ENCODE measurements at places on chromosomes 2 and 18.

GRCh38 chr2:221767106-221768012 is 195.3 kb upstream of the EPHA4 start:
- peak; percentile 67 for DNase-seq

DNA sequence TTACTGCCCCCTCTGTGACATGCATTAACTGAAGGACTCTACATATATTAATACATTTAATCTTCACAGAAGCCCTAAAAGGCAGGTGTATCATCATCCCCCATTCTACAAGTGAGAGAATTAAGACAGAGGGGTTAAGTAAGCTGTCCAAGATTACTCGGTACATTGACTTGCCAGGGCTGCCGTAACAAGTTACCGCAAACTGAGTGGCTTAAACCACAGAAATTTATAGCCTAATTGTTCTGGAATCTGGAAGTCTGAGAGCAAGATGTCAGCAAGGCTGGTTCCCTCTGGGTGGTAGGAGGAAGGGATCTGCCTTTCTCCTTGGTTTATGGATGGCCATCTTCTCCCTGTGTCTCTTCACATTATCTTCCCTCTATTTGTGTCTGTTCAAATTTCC is 605.5 kb downstream of the EPHA4 start:
- DNase-seq, result no peak

DNA sequence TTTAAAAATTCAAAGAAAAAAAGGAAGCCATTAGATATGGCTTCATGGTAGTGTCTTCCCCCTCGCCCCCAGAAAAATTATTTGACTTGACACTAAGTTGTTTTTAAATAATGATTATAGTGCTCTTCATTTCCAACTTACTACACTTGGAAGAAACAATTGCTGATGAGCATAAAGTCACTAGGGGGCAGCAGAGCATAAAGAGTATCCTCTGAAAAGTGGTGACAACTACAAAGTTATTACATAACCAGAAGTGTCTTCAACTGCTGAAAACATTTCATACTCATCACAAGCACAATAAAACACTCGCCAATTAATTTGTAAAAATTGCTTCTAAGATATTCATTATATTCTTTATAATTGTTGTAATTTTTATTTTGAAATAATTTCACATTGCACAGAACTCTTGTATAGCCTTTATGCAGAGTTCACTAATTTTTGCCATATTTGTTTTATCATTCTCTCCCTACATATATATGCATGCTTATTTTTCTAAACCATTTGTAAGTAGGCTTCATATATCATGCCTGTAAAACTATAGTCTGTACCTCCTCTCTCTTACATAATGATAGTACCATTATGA is 54.9 kb downstream of the EXOC6B start:
- DNase-seq, result peak; percentile 77

DNA sequence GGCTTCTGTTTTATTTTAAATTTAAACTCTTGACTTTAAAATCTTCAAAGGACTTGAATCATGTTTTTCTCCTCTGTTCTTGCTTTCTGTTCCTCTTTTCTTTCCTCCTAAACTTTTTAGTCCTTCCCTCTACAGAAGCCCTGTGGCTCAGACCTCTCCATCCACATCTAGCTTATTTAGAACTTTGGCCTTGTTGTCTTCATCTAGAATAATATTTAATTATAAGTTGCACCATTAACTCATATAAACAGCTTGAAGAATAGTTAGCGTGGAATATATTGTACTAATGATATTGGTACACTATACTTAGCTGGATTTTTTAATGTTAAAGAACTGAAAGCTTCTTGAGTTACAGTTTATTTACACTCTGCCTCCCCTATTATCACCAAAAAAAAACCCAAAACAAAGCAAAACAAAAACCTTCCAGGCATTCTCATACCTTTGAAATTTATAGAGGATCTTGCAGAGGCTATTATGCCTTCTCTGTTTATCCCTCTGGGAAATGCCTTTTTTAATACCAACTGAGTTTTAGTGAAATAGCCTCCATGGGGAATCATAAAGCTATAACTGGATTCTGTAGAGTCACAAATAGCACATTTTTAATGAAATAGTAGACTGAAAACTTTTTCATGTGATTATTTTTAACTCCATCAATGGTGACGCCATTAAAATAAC is 9.2 kb upstream of the CCDC141 start:
- no peak for DNase-seq

DNA sequence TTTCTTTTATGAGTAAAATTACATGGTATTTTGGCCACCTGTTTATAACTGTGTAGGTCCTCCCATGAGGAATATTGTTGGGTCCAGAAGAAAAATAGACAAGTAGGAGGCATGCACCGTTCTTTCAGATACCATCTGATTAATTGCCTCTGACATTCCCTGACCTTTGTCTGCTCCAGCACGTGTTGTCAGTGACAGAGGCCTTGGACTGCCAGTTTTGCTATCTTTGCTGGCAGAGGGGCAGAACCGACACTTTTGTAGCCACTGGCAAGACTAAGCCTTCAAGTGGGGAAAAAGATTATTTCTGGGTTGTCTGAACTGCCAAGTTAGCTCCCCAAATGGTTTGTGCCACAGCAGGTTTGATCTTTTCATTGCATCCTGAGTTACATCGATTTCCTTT is 276.9 kb downstream of the CAMKMT start:
- no peak for DNase-seq

DNA sequence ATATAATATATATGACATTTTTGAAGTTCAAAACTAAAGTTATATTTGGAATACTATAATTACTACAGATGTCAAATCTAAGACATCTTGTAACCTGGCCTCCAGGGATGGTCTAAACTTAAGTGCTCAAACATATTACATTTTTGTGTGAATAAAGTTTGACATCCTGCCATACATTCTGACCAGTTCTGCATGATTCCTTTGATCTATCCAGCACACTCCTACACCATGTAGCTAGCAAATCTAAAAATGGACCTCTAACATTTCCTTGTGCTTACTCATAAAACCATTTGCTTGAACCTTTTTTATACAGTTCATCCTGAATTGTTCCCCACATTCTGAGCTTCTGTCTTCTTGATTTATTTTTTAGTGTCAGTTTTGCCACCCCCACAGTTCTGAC is 294.3 kb upstream of the ZNF804A start:
- DNase-seq, result no peak

GRCh38 chr18:48679236-48679635 is 140.4 kb downstream of the CTIF start:
- DNase-seq, result no peak

DNA sequence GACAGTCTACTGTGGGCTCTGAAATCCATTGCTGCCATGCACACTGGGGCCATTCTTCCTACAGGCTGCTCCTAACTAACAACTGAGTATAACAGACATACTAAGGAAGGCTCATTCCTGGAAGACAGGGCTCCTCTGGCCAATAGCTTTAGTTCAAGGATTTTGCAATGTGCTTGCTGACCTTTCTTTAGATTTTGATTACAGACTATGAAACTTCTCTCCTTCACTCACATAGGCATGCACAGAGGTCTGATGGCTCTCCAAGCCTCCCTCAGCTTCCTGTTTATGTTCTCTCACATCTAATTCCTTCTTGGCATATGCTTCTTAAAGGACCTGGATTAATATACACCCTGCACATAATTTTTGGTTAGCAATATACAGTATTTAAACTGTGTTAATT is 34.4 kb upstream of the ROCK1 start:
- no peak for DNase-seq

GRCh38 chr2:58081000-58081399 is 34.4 kb downstream of the VRK2 start:
- DNase-seq, result no peak

- no peak for DNase-seq
Measured at GRCh38 chr2:66174491-66174890, 260.4 kb upstream of the MEIS1 start.

- peak; percentile 60 for DNase-seq
Measured at GRCh38 chr2:85853499-85854165, 35.2 kb downstream of the ST3GAL5 start.

GRCh38 chr2:231780123-231780908 is 766 bp downstream of the PDE6D start:
- peak; percentile 61 for DNase-seq

GRCh38 chr2:15363142-15363541 is 198.0 kb downstream of the NBAS start:
- no peak for DNase-seq

- DNase-seq, result no peak
Measured at GRCh38 chr2:199833525-199833924, 17.5 kb downstream of the FTCDNL1 start.

DNA sequence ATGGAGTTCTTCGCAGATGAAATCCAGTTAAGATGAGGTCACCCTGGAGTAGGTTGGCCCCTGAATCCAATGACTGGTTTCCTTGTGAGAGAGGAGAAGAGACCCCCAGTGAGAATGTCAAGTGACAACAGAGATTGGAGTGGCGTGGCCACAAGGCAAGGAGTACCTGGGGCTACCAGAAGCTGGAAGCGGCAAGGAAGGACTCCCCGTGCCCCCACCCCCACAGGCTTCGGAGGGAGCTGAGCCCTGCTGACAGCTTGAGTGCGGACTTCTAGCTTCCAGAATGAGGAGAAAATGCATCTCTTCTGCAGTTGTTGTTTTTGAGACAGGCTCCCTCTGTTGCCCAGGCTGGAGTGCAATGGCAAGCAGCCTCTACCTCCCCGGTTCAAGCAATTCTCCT is 78.0 kb upstream of the HPCAL1 start:
- DNase-seq, result no peak

- peak; percentile 10 for DNase-seq
Measured at GRCh38 chr2:37201766-37202165, 5.5 kb downstream of the CEBPZOS start.

DNA sequence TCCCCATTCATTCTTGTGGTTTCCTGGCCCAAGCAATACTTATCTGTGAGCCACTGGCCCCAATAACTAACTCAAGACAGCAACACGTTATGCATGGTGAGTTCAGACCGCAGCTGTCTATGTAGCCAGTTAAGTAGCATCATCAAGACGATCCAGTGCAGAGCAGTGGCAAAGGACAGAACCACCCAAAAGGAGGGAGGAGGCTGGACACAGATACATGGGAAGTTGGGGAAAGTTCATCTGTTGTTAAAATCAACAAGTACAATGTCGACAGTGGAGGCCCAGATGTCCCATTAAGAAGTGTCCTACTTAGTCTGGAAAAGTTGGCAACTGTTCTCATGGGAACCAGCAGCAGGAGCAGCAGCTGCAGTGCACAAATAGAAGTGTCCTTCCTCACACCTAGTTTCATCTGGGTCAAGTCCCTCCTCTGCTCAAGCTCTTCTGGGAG is 106.9 kb upstream of the THOC1 start:
- DNase-seq, result peak; percentile 9

DNA sequence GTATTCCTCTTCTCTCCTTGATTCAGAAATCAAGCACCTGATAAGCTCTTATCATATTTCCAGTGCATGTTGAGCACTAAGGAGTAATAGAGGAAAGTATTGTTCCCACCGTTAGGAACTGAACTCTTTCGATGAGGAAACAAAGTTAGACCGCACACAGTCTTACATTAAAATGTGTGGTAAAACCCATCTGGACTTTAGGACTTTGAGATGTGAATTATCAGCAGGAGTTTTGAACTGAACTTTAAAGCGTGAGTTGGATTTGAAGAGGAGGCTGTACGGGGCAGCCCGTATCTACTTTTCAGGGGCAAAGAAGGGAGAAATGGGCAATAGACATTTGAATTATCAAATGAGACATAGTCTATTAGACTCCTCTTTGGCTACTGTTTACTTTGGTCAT is 134.4 kb downstream of the SETBP1 start:
- DNase-seq, result no peak

GRCh38 chr18:57211776-57212175 is 64.9 kb downstream of the BOD1L2 start:
- no peak for DNase-seq

- peak; percentile 35 for DNase-seq
Measured at GRCh38 chr2:199457147-199458008, at the start of gene SATB2. Gene SATB2, minus strand, starts transcription at chr2:199457939. Its CDS starts 1,902 bp downstream, at chr2:199456037.

DNA sequence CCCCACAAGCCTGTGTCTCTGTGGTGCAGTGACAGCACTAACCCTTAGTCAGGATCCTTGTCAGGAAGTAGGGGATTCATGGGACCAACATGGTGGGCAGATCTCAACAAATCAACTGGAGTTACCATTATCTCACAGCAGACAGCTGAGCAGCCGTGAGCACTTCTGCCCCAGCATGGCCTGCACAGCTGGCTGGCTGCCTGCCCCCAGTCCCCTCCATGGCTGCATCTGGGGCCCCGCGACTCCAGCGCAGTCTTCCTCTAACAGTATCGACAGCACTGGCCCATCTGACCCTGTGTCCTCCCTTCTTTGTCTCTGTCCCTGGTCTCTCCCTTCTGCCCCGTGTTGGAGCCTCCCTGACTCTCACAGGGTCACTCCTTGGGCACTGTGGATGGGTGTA is 4.7 kb upstream of the ADCY3 start:
- DNase-seq, result no peak

DNA sequence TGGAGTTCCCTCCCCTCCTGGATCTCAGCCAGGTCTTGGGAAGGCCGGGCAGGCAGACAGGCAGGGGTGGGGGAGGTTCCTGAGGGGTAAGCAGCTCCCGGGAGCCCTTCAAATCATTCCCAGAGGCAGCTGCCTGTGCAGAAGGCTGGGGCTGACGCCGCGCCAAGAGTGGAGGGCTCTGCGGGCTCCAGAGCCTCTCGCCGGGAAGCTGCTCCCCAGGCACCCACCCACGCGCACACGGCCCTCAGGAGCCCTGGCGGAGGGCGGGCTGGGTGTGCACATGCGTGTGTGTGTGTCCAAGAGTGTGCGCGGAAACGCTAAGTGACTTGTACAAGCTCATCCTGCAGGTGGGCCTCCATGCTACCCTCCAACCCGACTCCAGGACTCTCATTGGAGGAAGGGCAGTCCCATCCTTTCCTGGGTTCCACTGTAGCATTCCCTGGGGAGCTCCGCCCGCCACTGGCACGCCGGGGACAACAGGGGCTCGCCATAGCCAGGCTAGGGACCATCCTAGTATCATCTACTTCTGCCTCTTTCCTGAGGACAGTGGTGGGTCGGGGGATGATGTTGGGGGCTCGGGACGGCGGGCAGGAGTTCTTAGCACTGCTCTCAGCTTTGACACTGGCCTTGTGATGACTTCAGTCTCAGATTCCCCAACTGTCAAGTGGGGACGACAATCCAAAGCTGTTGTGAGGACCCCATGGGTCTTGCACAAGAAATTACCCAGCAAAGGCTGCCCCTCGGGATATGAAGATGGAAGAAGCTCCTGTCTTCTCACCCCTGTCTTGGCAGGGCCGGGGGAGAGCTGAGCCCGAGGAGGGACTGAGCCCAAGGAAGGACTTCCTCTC is 50.3 kb downstream of the INHBB start:
- no peak for DNase-seq

- peak; percentile 43 for DNase-seq
Measured at GRCh38 chr2:47172156-47172921, 17.2 kb upstream of the STPG4 start.

DNA sequence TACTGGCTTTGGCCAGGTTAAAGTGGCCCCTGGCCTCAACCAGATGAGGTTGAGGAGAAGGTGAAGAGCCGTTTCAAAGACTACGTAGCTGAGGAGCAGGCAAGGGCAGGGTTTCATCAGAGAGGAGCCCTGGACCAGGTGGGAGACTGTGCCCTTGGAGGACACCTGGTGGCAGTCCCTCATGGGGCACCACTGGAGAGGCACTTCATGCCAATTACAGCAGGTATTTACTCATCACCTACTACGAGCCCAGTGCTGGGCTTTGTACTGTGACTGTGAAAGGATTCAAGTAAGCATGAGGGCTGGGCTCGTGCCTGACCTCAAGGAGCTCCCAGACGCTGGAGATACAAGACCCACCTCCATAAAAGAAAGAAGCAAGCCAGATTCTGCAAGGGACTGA is 37.6 kb downstream of the SMAD7 start:
- no peak for DNase-seq
